ENCODE measurements at places on chromosomes 2 and 18. TPM values are rescaled to one million over a fixed set of nuclear protein-coding genes. Genes with fewer than 3 reads are reported as not detected.

ACKR3 gene
- 0.86 TPM for total RNA-seq

GRCh38 chr2:9378433-9379390, 44.6 kb downstream of the ITGB1BP1 start:
- H3K4me1 ChIP-seq, result peaks cover 58% of the 10 kb centered on the region
- H3K4me3 ChIP-seq, result no peak overlapping the region
- peak overlapping the region; percentile 89 for H3K27ac ChIP-seq
- peaks cover 41% of the 10 kb centered on the region for H3K36me3 ChIP-seq
- DNase-seq, result peak; percentile 72
- no peaks in the 10 kb centered on the region for H3K27me3 ChIP-seq

DNA sequence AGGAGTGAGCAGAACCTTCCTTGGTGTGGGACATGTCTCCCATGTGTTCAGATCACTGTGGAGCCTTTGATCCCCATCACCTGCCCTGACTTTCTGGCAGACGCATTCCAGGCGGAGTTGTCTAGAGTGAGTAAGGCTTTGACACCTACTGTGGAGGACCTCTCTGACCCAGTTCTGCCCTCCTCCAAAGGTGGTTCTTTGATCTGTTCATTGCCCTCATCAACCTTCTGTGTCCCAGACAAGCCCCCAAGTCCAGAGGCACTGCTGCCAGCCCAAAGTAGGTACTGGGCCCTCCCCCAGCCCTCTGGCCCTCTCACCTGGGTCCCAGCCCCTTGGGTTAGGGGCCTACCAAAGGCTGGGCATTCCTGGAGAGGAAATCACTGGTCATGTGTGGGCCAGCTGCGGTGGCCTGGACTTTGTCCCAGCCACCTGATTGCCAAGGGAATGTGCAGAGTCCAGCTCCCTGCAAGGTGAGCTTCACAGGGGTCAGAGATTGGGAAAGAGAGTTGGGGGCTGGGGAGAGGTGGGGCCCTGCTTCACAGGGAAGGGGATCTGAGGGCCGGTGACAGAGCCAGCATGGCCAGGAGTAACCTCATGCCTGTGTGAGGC, 12.1 kb upstream of the FAHD2A start:
- DNase-seq, result no peak
- no peaks in the 10 kb centered on the region for H3K4me1 ChIP-seq
- no peaks in the 10 kb centered on the region for H3K27me3 ChIP-seq
- no peaks in the 10 kb centered on the region for H3K36me3 ChIP-seq

GRCh38 chr18:42743373-42744138, 371.9 kb downstream of the RIT2 start:
- H3K27ac ChIP-seq, result no peak overlapping the region
- no peak overlapping the region for H3K4me3 ChIP-seq
- no peak for DNase-seq
